Midbrain (tissue), 1 donor: ENCODE measurements at places on chromosomes 13 and 19.

- no peak for DNase-seq
Measured at GRCh38 chr19:38400361-38400760, 2.5 kb upstream of the FAM98C start.

DNA sequence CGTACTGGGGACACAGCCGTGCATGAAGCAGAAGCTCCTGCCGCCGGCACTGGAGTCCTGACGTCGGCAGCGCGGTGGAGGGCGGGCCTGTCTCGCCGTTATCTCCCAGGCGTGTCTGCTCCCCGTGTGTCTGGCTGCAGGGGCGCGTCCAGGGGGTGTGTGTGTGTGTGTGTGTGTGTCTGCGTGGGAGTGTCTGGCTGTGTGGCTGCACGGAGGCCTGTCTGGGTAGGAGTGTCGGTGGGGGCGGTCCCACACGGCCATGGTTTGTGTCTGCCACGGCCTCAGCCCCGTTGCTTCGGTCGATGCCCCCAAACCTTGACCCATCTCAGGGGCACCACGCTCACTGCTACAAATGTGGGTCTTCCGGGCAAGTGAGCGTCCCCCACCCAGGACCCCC lies 18.3 kb downstream of the ARID3A start:
- DNase-seq = no peak

DNA sequence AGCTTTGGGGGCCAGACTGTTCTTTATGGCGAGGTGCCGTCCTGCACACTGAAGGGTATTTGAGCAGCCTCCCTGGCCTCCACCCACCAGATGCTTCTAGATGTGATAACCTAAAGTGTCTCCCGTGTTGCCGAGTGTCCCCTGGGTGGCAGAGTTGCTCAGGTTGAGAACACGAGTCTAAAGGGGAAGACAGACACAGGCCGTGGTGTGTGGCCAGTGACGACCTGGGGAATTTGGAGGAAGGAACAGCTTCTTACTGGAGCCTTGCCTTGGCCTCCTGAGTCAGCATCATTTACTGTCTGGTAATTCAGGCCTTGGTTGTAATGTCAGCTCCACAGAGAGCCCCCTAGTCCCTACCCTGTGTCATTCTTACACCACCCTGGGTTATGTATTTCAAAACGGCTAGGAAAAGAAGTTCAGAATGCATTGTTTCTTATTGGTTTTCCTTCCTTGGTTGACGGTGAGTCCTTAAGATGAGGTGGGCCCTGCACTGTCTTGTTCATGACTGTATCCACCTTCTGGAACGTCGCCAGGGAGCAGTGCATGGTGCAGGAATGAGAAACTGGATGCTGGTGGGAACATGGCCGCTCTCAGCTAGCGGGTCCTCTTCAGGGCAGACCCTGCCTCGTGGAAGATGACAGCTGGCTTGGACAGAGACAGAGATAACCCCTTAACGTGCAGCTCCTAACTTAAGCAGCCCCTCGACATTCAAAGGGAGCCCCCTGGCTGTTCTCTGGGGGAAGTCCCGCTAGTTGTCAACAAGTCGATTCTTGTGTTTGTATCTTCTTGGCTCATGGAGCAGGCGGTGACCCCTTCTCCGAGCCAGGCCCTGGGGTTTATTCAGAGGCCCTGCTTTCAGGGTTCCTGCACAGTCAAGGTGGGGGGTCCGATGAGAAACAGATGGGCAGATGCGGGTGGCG lies 7.2 kb downstream of the SIN3B start:
- DNase-seq = no peak

DNA sequence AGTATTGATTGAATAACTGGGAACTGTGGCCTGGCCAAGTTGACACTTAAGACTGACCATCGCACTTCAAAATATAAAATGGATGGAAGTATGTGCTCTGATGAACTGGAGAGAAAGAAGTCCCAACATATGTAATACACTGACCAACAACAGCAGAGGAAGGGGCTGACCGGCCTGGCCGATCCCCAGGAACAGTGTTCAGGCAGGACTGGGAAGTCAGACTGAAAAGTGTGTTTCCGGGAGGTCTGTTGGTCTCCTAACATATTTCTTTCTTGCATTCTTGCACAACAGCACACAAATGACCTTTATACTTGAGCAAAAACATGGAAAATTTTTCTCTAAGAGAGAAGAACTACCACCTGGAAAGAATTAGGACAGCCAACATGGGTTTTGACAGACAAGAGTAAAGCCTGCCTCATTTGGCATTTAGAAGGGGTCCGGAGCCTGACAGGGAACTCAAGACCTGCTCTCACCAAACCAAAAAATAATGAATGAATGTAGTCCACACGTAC lies 297.8 kb downstream of the OXGR1 start:
- DNase-seq = no peak

- DNase-seq = no peak
Measured at GRCh38 chr19:28314287-28314686, 898.7 kb downstream of the UQCRFS1 start.

DNA sequence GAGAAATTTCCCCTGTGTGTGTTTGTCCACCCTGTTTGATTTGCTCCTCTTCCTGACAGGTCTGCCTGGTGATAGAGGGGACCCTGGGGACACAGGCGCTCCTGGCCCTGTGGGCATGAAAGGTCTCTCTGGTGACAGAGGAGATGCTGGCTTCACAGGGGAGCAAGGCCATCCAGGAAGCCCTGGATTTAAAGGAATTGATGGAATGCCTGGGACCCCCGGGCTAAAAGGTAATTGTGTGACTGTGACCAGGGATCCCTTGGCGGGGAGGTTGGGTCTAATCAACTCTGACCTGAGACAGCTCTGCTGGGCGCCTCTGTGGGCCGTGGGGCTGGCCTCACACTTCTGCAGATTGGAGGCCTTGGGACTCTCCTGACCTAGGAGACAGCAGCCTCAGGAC lies 81.4 kb downstream of the RAB20 start:
- DNase-seq = no peak

DNA sequence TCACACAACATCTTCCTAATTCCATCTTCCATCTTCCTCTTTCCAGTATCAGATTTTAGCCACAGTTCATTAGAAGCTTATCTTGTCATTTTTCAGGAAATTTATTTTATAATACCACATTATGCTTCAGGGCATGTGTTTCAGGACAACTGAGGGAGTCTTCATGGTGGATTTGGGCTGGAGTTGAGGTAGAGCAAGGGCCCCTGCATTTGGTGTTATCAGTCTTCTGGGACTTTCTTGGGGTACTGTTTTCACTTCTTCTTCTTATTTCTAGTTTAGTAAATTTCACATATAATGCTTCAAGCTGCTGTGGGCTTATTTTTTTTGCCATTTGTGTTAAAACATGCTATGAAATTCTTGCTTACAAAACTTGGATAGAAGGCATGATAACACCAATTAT lies 188.7 kb downstream of the LHFPL6 start:
- DNase-seq = no peak

GRCh38 chr13:39603424-39603947 lies 493 bp upstream of the LHFPL6 start:
- DNase-seq = no peak

GRCh38 chr13:94394723-94395122 lies 84.8 kb downstream of the DCT start:
- no peak for DNase-seq

- DNase-seq = no peak
Measured at GRCh38 chr13:105089858-105090643, 1445.4 kb downstream of the EFNB2 start.

DNA sequence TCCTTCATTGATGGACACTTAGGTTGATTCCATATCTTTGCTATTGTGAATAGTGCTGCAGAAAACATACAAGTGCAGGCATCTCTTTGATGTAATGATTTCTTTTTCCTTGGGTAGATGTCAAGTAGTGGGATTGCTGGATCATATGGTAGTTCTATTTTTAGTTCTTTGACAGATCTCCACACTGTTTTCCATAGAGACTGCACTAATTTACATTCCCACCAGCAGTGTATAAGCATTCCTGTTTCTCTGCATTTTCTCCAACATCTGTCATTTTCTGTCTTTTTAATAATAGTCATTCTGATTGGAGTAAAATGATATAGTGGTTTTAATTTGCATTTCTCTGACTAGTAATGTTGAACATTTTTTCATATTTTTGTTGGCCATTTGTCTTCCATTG lies 116.7 kb downstream of the LMO7 start:
- DNase-seq = no peak

GRCh38 chr13:74270018-74270417 lies 135.8 kb upstream of the KLF12 start:
- DNase-seq = no peak

- no peak for DNase-seq
Measured at GRCh38 chr13:85186356-85187045, 612.7 kb downstream of the SLITRK6 start.

DNA sequence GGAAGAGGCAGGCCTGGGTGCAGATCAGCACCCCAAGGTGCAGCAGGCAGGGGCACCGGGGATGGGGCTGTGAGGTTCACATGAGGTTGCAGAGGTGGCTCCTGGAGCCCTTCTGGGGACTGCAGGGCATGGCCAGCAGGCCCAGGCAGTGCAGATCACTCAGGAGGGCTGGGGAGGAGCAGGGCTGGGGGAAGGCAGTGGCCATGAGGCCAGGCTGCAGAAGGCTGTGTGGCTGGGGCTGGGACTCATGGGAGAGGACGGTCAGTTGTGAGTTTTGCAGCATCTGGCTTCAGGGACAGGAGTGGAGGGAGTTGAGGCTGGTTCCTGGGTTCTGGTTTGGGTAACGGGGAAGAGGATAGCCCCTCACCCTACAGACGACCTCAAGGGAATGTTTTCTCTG lies 7.3 kb downstream of the WDR88 start:
- no peak for DNase-seq

DNA sequence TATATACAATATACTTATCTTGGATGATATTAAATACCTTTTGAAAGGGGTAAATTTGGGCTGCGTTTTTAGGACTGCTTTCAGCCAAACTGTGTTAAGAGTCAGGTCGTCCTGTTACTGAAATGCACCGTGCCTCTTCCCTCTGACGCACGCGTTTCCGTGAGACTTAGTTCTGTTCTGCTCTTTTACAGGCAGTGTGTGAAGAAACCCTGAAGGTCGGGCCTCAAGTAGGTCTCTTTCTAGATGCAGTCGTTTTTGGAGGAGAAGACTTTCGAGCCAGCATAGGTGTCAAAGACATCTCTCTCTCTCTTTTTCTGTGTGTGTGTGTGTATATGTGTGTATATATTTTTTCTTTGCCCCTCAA lies 107.0 kb downstream of the ZIC5 start:
- no peak for DNase-seq

- no peak for DNase-seq
Measured at GRCh38 chr13:64239372-64239771, 2823.7 kb upstream of the PCDH20 start.

DNA sequence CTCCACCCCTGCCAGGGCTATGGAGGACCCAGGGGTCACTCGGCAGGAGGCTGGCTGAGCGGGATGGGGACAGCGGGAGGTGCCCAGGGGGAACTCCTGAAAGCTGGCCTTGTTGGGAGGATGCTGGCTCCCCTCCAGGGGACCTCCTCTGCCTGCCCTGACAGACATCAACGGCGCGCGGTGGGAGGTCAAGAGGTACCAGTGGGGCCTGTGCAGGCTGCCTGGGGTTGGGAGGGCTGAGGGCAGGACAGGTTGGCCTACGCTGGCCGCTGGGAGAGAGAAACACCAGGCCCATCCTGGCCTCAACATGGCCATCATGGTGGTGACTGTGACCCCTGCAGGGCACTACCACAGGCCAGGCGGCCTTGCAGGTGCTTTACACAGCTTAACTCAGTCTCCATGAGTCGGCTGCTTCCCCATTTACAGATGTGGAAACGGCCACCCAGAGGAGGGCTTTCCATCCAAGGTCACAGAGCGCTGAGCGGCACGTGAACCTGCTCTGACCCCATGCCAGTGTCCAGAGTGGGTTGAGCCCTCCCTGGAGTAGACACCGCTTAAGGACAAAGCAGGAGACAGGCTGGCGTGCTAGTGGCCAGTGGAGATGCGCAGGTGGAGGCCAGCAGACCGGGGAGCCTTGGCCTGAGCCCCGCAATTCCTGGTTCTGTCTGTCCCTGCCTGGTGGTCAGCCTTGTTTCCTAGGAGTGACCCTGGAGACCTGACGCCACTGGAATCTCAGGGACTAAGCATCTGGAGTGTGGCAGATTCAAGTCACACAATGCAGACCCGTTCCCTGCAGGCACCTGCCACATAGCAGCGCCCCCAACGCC lies 27.6 kb downstream of the CEBPG start:
- DNase-seq = no peak

DNA sequence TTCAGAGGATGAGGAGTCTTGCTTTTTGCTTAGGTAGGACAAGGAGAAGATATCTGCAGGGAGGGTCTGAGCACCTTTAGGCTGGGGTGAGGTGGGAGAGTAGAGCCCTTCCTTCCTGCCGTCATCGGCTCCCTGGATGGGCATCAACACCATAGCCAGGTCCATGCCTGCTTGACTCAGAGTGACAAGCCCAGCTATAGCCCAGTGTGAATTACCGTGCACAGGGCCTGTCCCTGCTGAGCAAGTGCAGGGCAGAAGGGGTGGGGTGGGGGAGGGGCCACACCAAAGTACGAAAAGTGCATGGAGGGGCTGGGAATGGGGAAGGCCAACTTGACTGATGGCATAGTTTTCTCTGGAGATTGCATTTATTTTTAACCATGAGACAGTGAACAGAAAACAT lies 30.3 kb upstream of the RNF113B start:
- DNase-seq = no peak

GRCh38 chr19:3057275-3057714 lies 5.0 kb downstream of the TLE5 start:
- peak; percentile 80 for DNase-seq

GRCh38 chr19:17020823-17021222 lies 5.8 kb downstream of the CPAMD8 start:
- DNase-seq = no peak

- no peak for DNase-seq
Measured at GRCh38 chr13:73958657-73959397, 175.4 kb downstream of the KLF12 start.

GRCh38 chr19:18002347-18002850 lies 5.6 kb upstream of the ARRDC2 start:
- no peak for DNase-seq

- DNase-seq = no peak
Measured at GRCh38 chr13:49218493-49219051, 1.6 kb upstream of the MLNR start.

GRCh38 chr19:11578258-11579142 lies 1.1 kb upstream of the ACP5 start:
- no peak for DNase-seq

- no peak for DNase-seq
Measured at GRCh38 chr13:99908140-99908803, 63.3 kb downstream of the ZIC5 start.

DNA sequence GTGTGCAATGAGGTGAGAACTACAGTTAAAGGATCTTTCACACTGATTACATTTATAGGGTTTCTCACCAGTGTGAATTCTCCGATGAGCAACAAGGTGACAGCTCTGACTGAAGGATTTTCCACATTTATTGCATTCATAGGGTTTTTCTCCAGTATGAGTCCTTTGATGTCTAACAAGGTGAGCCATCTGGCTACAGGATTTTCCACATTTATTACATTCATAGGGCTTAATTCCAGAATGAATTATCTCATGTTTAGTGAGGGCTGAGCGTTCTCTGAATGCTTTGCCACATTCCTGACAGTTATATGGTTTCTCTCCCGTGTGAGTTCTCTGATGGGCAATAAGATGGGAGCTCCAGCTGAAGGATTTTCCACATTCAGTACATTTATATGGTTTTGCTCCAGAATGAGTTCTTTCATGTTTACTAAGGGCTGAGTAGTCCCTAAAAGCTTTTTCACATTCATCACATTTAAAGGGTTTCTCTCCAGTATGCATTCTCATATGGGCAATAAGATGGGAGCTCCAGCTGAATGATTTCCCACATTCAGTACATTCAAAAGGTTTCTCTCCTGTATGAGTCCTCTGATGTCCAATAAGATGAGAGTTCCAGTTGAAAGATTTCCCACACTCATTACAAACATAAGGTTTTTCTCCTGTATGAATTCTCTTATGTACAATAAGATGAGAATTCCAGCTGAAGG lies 4.4 kb upstream of the C19orf18 start:
- DNase-seq = no peak

GRCh38 chr13:101522607-101523006 lies 70.1 kb downstream of the ITGBL1 start:
- DNase-seq = peak; percentile 53
